Fibroblast of the conjunctiva (primary cell): ENCODE measurements at places on chromosomes 16 and 17.

DNA sequence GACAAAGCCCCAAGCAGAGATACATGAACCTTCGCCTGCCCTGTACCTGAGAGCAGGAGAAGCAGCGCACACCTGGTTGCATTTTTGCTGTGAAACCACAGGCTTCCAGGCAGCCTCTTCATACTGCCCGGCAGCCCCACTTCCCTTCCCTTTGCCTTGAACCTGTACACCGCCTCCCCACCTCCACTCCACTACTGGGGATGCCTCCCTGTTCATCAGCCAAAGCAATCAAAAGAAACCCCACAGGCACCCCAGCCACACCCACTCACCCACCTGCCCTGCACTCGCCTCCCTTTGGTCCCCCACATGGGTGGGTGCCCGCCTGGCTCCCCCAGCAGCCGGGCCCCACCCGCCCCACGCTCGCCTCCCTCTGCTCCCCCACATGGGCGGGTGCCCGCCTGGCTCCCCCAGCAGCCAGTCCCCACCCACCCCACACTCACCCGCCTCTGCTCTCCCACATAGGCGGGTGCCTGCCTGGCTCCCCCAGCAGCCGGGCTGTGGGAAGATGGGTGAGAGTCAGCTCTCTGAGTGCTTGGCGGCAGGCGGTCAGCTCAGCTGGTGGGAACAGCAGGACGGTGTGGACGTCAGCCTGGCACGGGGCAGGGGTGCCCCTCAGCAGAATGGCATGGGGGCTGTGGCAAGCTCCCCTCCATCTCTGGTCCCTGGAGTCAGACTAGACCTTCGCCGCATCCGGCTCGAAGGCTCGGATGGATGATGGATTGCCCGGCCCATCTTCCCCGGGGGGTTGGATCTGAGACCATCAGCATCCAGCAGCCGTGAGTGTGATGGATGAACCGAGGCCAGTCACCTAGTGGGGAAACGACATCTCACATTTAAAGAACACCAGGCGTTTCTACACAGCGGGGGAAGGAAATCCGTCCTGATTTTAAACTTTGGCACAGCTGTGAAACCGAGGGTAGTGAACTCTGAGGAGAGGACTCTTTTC lies 135.6 kb downstream of the BANP start:
- no peak for DNase-seq

GRCh38 chr16:4520913-4521312 lies 17.7 kb downstream of the CDIP1 start:
- no peak for DNase-seq

- DNase-seq = no peak
These were observed 40.8 kb downstream of the MRTFB start for GRCh38 chr16:14111713-14112538.

DNA sequence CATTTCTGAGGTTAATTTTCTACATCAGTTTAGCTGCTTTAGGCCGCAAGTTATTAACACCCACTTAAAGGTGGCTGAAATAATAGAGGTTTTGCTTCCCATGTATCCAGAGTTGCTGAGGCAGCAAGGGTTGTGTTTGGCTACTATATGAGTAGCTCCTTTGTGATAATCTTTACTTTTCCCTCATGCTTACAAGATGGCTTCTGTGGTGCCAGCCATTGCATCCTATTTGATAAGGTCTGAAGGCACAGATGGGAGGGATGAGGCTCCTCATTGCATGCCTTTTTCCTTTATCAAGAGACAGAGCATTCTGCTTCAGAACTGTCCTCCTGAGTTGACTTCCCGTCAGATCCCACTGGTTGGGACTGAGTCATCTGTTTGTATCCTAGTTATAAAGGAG lies 340.2 kb downstream of the WWOX start:
- no peak for DNase-seq

- no peak for DNase-seq
These were observed 180.9 kb downstream of the GRIN2A start for GRCh38 chr16:10001258-10001775.

DNA sequence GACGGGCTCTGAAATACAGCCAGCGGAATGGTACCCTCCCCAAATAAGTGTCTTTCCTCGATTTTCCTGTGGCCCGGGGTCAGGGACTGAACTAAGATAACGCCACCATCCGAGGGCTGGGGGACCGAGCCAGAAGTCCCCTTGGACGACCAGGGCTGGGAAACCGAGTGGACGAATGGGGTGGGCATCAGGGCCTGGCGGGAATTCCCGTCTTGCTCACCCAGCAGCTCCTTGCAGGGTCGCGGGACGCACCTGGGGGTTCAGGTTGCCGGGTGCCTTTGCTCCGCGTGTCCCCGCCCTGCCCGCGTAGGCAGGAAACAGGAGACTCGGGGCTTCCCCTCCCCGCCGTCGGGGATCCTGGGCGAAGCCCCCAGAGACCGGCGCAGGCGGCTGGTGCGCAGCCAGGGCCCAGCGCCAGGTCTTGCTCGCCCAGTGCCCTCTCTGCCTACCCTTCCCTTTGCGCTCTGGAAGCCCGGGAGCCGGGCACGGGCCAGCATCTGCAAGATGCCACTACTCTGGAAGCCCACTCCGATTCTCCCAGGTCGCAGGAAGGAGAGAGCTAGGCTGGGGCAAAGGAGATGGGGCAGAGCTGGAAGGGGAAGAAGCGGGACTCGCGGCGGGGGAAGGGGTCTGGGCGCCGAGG lies 665 bp upstream of the GRIN2C start:
- no peak for DNase-seq

- no peak for DNase-seq
These were observed 498 bp downstream of the IGFALS start for GRCh38 chr16:1792836-1793577.

DNA sequence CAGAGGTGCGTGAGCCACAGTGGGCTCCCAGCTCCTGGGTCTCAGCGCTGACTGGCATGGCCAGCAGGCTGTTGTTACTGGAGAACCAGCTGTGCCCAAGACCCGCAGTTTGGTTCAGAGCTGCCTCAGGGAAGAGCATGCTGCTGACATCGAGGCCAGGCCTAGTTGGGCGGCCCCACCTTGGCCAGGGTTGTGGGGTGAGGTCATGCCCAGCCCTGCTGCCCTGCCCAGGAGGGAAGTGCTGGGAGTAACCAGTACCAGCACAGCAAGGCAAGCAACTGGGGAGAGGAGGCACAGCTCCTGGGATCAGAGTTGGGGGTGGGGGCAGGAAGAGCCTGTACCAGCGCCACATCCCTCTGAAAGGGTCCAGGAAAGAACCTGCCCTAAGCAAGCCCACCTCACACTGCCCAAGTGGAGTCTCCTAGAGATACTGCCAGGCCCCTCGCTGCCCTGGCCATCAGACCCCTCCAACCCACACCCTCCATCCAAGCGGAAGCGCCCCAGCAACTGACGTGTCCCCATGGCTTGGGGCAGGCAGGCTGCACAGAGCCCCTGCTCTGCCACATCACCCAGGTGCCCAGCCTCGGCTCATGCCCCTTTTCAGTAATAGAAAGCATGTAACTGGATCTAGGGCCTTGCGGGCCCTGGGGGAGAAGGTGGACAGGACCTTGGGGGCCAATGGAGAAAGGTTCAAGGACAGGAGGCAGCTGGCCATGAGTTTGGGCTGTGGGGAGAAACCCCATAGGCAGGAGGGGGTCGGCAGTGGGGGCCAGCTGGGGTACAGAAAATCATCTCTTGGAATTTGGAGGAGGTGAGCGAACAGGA lies 990 bp downstream of the DOK4 start:
- no peak for DNase-seq

- no peak for DNase-seq
These were observed 224.2 kb upstream of the IRX3 start for GRCh38 chr16:54510685-54511221.

DNA sequence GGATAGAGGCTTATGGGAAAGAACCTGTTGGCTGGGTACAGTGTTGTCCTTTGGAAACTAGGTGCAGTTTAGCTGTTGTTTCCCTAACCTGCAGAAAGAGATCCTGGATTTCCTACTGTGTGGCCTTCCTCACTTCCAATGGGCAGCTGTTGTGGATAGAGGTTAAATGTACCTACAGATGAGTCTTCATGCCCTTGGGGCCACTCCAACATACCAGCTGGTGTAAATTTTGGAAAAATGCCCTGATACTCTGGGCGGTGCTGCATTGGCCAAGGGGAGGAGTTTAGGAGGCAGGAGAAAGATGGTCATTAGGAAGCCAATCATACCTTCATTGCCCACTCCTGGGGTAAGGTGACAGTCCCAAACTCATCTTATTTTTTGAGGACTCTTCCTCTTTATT lies 70.2 kb downstream of the SNX11 start:
- DNase-seq = no peak

GRCh38 chr16:75106351-75107274 lies 10.0 kb downstream of the LDHD start:
- DNase-seq = no peak

DNA sequence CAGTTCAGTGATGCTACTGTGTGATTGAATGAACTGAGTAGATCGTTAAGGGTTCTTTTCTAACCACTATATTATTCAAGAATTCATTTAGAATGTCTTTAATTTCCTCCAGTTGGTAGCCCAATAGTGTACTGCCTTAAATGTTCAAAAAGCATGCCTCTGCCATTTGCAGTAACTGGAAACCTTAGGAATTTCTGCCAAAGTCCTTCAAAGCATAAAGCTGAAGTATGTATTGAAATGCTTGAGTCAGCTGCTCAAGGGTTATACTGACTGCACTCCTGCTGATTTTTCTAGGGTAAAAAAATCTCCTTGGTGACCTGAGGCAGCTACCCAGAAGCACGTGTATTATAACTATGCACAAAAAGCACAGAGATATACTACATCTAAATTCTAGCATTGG lies 56.5 kb downstream of the SNTB2 start:
- peak; percentile 57 for DNase-seq

GRCh38 chr17:70313086-70313852 lies 143.9 kb downstream of the KCNJ2 start:
- DNase-seq = no peak

DNA sequence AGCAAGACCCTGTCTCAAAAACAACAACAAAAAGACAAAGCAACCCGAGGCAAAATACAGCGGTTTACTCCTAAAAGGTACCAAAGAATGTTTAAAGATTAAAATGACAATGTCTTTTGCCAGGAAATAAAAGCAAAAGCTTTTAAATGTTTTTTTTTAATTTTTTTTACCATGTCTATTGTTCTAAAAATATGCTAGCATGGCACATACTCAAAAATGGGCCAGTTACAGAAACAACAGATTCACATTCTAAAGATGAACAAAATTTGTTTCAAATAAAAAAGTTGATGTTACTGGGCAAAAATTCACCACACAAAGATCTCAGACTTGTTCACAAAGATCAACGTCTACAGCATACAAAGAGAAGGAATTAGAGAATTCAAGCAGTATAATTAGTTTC lies 41.1 kb downstream of the CACNG1 start:
- no peak for DNase-seq

DNA sequence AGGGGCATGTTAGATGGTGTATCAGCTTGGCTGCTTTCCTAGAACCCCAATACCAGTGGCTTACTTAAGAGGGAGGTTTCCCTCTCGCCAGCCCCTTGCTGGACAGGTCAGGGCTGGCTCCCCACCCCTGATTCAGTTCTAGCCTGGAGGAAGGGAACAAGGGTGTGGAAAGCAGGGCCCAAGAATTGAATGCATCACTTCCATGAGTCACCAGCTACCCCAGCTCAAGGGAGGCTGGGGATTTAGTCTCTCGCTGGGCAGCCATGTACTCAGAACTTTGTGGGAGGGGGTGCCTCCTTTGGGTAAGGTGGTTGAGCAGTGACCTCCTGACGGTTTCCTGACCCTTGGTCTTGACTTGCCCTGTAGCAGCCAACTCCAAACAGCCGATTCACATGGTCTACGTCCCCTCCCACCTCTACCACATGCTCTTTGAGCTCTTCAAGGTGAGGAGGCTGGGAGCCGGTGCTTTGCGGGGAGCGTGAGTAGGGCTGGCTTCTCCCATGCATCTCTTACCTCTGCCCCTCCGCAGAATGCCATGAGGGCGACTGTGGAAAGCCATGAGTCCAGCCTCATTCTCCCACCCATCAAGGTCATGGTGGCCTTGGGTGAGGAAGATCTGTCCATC lies 12.8 kb downstream of the PDK2 start:
- DNase-seq = no peak

DNA sequence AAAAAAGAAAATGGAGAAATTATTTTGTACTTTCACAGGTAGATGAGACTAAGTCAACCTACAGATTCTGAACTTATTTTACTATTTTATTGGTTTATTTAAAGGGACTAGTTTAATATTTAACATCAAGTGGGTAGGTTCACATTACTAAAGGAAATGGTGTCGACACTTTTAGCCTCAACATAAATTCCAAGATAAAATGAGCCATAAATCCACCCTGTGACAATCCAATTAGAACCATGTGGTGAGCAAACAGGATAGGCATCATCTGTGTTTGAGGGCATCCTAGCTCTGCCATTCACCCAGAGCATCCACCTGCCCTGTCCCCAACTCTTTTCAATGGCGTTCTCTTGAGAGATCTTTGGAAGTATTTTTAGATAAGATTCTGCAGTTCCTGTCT lies 92.8 kb upstream of the PMFBP1 start:
- DNase-seq = no peak

DNA sequence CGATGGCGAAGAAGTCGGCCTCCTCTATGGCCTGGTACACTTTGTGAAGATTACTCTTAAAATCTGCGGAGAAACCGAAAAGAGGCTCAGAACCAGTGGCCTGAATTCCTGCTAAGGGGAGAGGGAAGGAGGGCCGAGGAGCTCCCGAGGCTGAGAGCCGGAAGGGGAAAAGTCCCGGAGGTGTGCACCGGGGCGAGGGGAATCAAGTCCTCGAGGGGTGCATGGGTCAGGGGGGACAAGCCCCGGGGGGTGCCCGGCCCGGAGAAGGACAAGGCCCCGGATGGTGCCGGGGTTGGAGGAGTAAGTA lies 495 bp downstream of the PARN start:
- no peak for DNase-seq

DNA sequence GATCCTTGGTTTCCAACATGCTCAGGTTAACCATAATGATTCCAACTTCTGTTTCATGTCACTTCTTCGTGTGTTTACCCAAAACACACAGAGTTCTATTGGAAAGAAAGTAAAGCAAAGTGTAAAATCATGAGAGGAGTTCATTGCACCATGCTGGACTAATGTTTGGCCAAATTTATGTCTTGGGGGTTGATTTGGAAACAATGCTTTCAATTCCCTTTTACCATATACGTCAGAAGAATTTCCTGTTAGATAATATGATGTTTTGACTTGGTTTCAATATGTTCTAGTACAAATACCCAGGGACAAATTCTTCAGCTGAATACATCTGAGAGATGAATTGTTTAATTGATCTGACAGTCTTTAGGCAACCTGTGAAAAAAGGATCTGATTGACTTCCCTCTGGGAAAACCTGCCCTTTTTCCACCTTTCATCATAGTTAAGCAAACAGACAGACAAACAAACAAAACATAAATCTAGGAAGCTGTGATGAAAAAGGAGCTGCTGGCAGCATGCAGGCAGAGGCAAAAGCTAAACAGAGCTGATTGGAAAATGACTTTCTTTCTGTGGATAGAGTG lies 26.0 kb upstream of the MPHOSPH6 start:
- DNase-seq = no peak
